Ascending aorta (tissue), 2 donors: ENCODE measurements at places on chromosomes 13 and 19.

DNA sequence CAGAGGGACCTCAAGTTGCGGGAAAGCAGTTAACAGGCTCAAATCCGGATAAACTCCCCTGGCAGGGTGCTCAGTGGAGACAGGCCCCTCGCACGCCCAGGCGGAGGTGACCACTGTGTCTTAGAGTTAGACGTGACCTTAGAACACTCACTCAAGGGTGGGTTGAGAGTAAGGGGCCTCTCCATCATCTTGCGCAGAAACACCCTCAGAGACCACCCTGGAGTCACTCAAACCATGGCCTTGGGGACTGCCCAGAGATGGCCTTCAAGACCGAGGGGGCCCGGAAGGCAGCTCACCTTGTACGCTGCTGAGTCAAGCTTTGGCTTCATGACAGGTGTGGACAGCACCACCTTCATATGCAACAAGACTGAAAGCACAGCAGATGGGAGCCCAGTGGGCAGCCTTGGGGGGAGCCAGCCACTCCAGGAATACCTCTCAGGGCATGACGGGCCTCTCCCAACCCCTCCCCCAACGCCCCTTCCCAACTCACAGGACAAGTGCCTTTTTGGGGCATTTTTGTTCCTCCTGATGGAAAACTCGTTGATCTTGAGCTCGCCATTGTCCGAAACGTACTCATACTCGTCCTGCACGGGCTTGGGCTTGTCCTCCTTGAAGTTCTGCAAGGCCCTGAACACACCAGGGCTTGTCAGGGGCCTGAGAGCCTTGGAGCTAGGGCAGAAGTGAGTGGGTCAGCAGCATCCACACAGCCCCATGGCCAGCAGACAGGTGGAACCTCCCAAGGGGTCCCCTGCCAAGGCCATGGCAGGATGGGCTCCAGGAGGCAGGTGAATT, 229.2 kb downstream of the TUBA3C start:
- DNase-seq, result no peak

DNA sequence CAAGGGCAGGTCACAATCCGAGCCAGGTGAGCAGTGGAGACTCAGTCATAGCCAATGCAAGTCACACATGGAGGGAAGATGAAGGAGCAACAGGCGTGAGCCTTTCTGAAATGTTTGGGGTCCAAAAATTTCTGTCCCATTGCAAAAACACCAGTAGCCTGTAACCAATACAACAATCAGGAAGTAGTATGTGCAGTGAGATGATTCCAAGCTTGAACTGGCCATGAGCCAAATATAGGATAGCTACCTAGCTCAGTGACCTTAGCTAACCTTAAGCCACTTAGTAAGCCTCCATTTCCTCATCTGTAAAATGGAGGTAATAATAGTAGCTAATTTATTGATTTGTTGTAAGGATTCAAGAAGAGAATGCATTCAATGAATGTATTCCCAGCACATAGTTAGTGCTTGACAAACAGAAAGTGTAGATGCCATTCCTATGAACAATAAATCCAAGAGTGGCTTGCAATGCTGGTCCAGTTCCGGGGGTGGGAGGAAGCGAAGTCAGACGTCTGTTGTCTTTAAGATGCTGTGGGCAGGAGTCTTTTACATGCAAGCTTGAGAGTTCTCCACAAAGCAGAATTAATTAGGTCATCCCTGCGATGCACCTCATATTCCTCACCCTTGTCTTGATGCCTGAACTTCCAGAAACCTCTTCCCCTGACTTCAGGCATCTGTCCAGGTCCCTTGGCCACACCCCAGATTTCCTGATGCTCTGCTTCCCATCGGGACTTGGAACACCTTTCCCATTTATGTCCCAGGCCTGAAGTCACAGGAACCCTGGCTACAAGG, 195.7 kb upstream of the UBL3 start:
- no peak for DNase-seq

DNA sequence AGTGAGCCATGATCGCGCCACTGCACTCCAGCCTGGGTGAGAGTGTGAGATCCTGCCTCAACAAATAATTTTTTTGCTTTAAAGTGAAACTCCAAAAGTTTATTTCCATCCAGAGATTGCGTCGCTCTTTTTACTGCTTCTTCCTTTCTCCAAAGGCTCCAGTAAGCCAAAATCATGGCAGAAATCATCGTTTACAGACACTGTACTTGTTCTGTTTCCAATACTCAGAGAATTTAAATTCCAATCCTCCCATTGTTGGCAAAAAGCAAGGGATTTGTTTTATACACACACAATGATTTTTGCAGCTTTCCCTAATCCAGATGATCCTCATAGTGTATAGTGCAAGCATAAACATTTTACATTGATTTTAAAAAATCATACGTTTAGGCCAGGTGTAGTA, 15.3 kb downstream of the FBXO27 start:
- no peak for DNase-seq

GRCh38 chr13:25132751-25133390, 36.9 kb downstream of the PABPC3 start:
- no peak for DNase-seq

DNA sequence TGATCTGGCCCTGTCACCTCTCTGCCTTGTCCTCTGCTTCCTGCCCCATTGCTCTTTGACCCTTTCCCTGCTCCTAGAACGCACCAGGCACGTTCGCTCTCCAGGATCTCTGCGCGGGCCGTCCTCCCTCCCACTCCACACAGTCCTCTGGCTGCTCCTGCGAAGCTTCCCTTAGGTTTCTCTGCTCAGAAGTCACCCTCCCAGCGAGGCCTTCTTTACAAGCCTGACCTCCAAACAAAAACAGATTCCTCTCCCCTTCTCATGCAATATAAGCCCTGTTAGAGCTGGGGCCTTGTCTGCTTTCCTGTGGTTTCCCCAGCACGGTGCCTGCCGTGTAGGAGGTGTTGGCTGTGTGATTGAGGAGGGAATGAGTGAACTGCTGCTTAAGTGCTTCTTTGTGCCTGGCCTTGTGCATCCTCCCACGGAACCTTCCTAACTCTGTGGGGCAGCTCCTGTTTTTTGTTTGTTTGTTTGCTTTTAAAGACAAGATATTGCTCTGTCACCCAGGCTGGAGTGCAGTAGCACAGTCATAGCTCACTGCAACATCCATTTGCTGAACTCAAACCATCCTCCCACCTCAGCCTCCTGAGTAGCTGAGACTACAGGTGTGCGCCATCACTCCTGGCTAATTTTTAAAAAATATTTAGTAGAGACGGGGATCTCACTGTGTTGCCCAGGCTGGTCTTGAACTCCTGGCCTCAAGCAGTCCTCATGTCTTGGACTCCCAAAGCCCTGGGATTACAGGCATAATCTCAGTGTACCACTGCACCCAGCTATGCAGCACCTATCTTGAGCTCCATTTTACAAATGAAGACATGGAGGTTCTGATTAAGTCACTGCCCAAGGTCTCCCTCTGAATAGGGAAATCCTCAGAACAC, 82.0 kb downstream of the SIPA1L3 start:
- DNase-seq, result no peak

DNA sequence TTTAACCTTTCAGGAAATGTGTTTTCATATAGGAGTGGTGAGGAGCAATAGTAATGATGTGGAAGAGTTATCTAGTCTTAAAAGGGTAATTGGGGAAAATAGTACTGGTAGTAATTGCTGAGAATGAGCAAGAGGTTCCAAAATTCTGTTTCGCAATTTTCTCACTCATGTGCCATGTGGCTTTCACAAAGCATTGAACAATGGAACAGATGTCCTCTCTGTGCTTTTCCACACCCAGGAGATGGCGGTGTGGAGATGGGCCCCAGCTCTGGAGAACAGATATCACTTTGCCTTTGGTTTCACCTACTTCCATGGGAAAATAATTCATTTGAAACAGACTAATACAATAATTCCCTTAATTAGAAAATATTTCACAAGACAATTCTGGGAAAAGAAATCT, 170.0 kb upstream of the SLC10A2 start:
- DNase-seq, result no peak

GRCh38 chr19:57075801-57076492, 43.8 kb upstream of the USP29 start:
- no peak for DNase-seq

DNA sequence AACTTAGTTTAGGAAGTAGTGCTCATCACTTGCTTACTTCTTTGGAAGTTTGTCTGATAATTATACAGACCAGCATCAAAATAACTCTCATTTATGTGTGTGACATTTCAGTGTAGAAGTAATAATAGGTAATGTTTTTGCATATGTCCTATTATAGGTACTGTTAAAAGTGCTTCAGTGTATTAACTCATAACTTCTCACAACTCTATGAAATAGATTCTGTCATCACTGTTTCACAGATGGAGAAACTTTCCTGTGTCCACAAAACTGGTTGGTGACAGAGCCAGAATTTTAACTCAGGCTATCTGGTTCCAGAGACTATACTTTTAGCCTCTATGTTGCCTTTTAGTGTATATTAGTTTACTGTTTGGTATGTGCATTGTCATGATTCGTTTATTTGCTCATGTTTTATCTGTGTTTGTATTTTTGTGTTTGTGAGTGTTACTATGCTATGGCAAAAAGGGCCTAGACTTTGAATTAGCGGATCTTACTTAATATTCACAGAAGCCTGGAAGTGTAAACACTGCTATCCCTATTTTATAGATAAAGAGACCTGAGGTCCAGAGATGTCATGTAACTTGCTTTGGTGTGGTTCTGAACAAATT, 12.7 kb downstream of the LPAR6 start:
- no peak for DNase-seq

GRCh38 chr13:31088826-31089420, 72.8 kb downstream of the HSPH1 start:
- no peak for DNase-seq

GRCh38 chr13:57878291-57878690, 246.7 kb downstream of the PCDH17 start:
- no peak for DNase-seq
